Right lobe of liver (tissue), 6 donors: ENCODE measurements at places on chromosomes 7 and 10. TPM values are rescaled to one million over a fixed set of nuclear protein-coding genes. Genes with fewer than 3 reads are reported as not detected.

Gene NYAP1
- total RNA-seq = 0.74 TPM

DNA sequence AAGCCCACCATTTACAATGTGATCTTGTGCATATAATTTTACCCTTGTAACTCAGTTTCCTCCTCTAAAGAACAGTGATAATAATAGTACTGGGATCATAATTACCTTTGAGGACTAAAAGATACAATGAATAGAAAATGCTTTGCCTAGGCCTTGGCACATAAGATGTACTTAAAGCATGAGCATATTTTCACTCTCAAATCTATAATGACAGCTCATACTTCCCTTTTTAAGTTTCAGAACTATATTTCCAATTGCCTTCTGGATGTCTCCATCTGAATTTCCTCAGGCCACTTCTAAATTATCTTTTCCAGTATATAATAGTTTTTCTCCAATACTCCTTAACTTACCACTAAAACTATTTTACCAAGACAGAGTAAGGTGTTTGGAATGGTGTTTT is 13.3 kb upstream of the ITGB8 start:
- DNase-seq = no peak
- H3K27ac ChIP-seq = no peak overlapping the region
- no peak overlapping the region for H3K4me3 ChIP-seq
- H3K4me1 ChIP-seq = no peaks in the 10 kb centered on the region
- no peaks in the 10 kb centered on the region for H3K27me3 ChIP-seq
- H3K36me3 ChIP-seq = no peaks in the 10 kb centered on the region

GRCh38 chr7:141386881-141387280 is 164.3 kb upstream of the AGK start:
- no peaks in the 10 kb centered on the region for H3K27me3 ChIP-seq
- H3K4me1 ChIP-seq = no peaks in the 10 kb centered on the region
- no peak for DNase-seq
- no peak overlapping the region for H3K4me3 ChIP-seq
- H3K36me3 ChIP-seq = no peaks in the 10 kb centered on the region

DNA sequence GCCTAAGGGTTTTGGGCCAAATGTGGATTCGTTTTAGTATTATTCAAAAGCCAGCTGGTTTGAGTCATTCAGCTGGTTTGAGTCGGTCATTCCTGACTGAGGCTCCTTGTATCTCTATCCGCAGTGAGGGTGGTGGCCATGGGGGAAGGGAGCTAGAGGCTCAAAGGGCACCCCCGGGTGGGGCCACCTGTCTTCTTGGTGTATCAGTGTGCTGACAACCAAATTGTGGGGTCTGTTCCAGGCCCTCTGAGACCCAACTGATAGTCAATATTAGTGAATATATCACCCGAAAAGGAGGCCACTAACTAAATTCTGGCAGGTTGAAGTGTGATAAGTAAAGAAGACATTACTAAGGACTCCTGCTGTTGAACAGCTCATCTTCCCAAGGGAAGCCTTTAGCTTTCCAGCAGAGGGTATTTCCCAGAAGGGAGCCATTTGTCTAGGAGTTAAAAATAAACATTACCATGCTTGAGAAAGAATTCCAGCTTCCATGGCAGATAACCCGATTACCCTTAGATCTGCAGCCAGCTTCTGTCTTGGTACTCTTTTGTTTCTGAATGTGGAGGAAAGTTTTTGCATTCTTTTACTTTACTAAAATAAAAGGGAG is 29.9 kb upstream of the DDX50 start:
- peak overlapping the region; percentile 0 for H3K27ac ChIP-seq
- H3K4me1 ChIP-seq = peaks cover 30% of the 10 kb centered on the region
- H3K36me3 ChIP-seq = no peaks in the 10 kb centered on the region
- no peaks in the 10 kb centered on the region for H3K27me3 ChIP-seq
- DNase-seq = no peak
- H3K4me3 ChIP-seq = no peak overlapping the region

- H3K4me3 ChIP-seq = no peak overlapping the region
- DNase-seq = no peak
- no peak overlapping the region for H3K27ac ChIP-seq
- H3K4me1 ChIP-seq = no peaks in the 10 kb centered on the region
Observed at GRCh38 chr10:96967847-96968246, 135.7 kb downstream of the LCOR start.

GRCh38 chr7:44977959-44978335 is 868 bp downstream of the MYO1G start:
- H3K27ac ChIP-seq = peak overlapping the region; percentile 29
- H3K27me3 ChIP-seq = no peaks in the 10 kb centered on the region
- no peaks in the 10 kb centered on the region for H3K4me1 ChIP-seq
- H3K36me3 ChIP-seq = no peaks in the 10 kb centered on the region

DNA sequence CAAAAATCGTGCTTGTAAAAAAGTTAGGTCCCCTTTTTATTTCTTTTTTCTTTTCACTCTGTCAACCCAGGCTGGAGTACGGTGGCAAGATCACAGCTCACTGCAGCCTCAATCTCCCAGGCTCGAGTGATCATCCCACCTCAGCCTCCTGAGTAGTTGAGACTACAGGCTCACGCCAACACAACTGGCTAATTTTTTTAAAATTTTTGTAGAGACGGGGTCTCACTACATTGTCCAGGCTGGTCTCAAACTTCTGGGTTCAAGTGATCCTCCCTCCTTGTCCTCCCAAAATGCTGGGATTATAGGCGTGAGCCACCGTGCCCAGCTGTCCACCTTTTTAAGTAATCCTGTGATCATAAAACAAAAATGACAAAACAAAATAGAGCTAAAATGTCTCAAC is 19.4 kb upstream of the ARHGAP12 start:
- no peak for DNase-seq
- H3K36me3 ChIP-seq = no peaks in the 10 kb centered on the region
- no peaks in the 10 kb centered on the region for H3K27me3 ChIP-seq
- H3K4me3 ChIP-seq = no peak overlapping the region
- H3K27ac ChIP-seq = no peak overlapping the region

DNA sequence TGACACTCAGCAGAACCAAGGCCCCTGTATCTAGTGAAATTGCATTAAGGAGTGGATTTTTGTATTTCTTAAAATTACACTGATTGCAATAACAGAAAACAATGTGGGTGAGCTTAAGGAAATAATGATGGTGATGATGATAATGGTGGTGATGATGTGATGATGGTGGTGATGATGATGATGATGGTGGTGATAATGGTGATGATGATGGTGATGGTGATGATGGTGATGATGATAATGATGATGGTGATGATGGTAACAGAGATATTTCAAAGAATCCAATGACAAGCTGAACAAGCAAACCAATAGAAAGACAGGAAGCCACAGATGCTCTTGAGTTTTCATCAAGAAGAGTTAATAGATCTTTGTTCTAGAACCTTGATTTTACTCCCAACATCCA is 630.7 kb upstream of the AUTS2 start:
- no peaks in the 10 kb centered on the region for H3K27me3 ChIP-seq
- no peaks in the 10 kb centered on the region for H3K36me3 ChIP-seq
- H3K4me1 ChIP-seq = no peaks in the 10 kb centered on the region
- H3K4me3 ChIP-seq = no peak overlapping the region
- no peak for DNase-seq

DNA sequence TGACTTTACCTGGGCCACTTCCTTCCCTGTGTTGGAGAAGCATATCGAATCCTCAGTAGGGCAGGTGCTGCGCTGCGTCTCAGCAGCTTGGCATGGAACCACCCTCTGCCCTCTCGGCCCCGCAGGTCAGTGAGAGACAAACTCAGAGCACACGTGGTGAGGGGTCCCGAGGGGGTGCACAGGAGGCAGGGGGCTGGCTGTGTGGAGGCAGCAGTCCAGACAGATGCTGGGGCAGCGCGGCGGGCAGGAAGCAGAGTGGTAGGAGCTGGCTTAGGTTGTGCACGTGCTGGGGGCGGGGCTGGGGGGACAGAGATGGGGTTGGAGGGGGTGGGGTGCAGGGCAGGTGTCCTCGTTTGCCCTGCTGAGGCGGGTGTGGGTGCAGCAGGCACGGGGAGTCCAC is 33.1 kb downstream of the NUB1 start:
- H3K36me3 ChIP-seq = peaks cover 46% of the 10 kb centered on the region
- no peaks in the 10 kb centered on the region for H3K27me3 ChIP-seq
- no peak overlapping the region for H3K27ac ChIP-seq
- DNase-seq = peak; percentile 8
- H3K4me1 ChIP-seq = no peaks in the 10 kb centered on the region
- H3K4me3 ChIP-seq = no peak overlapping the region

Gene LIPK
- total RNA-seq = not detected

Gene TAS2R41
- not detected for total RNA-seq

DNA sequence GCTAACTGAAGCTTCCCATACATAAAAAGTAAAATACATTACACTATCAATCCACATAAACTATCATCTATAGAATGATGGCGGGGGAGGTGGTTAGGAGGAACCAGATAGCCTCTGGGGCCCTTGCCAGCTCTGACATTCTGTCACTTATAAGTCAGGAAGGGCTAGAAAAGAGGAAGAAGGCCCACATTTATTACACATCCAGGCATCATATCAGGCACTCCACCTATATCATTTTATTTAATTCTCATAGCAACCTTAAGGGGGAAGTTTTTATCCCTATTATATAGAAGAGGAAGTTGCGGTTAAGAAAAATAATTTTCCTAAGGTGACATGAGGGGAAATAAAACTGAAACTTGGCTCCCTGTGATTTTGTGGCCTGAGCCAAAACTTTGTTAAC is 29.9 kb downstream of the HEPACAM2 start:
- H3K36me3 ChIP-seq = no peaks in the 10 kb centered on the region
- no peaks in the 10 kb centered on the region for H3K4me1 ChIP-seq
- no peak for DNase-seq
- no peaks in the 10 kb centered on the region for H3K27me3 ChIP-seq
- no peak overlapping the region for H3K4me3 ChIP-seq

Gene POP7
- total RNA-seq = 13.0 TPM

Gene ERCC6
- total RNA-seq = 16.8 TPM

DNA sequence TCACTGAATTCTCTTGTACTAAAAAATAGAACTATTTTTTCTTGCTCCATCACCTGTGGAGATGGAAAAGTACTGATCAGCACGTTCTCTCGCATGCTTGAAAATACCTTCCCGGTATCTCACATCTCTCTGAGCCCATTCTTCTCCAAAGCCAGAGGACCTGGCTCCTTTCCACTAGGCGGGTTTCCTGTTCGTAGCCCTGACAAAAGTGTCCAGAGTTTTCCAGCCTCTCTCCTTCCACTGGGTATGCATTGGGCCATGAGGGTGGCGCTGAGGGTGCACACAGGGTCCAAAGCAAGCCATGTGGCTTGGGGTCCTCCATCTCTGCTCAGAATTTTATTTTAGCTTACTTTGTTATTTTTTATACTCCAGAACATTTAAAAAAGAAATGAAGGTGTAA is 16.3 kb upstream of the SRGN start:
- no peaks in the 10 kb centered on the region for H3K4me1 ChIP-seq
- DNase-seq = no peak
- no peak overlapping the region for H3K27ac ChIP-seq
- no peaks in the 10 kb centered on the region for H3K36me3 ChIP-seq
- H3K4me3 ChIP-seq = no peak overlapping the region

- no peak for DNase-seq
- H3K36me3 ChIP-seq = no peaks in the 10 kb centered on the region
- no peak overlapping the region for H3K4me3 ChIP-seq
- no peak overlapping the region for H3K27ac ChIP-seq
- H3K4me1 ChIP-seq = no peaks in the 10 kb centered on the region
- no peaks in the 10 kb centered on the region for H3K27me3 ChIP-seq
Observed at GRCh38 chr10:49286686-49287085, 12.3 kb upstream of the C10orf71 start.

DNA sequence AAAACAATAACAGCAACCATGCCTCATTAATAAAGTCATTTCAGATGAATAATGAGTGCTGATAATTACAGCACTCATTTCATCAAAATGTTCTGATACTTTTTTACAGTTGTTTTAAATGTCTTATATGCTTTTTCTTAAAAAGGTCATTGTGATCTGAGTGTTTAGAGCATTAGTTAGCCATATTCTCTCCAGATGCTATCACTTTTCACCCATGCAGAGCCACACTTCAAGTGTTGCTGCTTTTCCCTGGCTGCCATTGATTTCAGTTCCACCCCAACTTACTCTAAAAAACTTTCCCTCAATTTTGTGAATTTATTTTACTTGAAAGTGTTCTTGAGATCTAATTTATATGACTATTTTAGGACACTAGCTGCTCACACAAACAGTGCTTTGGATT is 41.8 kb downstream of the NUP205 start:
- H3K27me3 ChIP-seq = no peaks in the 10 kb centered on the region
- peaks cover 8% of the 10 kb centered on the region for H3K36me3 ChIP-seq
- no peak overlapping the region for H3K4me3 ChIP-seq
- no peak overlapping the region for H3K27ac ChIP-seq
- H3K4me1 ChIP-seq = no peaks in the 10 kb centered on the region

Gene CCDC126
- total RNA-seq = 9.8 TPM

DNA sequence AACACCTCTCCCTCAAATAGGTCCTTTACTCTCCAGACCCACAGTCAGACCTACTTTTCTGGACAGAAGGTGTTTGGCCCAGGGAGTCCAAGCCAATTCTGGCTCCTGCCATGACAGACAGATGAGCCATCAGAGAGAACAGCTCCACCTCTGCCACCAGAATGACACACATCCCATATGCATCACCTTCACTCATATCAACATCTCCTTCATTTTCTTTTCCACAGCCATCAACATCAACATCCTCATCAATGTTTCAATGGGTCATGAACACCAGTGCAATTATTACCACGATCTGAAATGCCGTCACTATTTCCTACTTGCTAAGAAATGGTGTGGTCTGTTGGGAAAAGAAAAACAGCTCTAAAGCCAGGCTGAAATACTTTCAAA is 67.9 kb downstream of the CCDC71L start:
- no peak overlapping the region for H3K4me3 ChIP-seq
- no peaks in the 10 kb centered on the region for H3K4me1 ChIP-seq
- DNase-seq = no peak
- no peaks in the 10 kb centered on the region for H3K36me3 ChIP-seq
- H3K27me3 ChIP-seq = no peaks in the 10 kb centered on the region

Gene MCM10
- 0.64 TPM for total RNA-seq

DNA sequence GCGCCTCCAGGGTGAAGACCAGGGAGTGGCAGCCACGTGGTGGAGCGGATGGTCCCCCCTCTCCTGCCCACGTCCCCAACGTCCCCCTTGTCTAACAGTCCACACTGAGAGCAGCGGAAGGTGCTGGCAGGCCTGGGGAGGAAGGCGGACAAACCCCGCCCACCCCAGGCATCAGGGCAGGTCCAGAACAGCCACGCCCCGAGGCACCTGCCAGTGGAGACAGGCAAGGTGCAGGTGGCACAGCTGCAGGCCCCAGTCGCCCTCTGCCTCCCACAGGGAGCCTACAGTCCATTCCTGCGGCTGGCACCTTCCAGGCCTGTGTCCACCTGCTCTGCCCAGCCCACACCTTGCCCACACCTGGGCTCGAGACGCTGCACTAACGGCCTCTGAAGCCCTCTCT is 24.9 kb downstream of the CYP2W1 start:
- no peak overlapping the region for H3K4me3 ChIP-seq
- H3K27me3 ChIP-seq = no peaks in the 10 kb centered on the region
- no peak for DNase-seq
- H3K4me1 ChIP-seq = no peaks in the 10 kb centered on the region
